Mesothelial cell of epicardium (in vitro differentiated cells): ENCODE measurements at places on chromosomes 11 and 22. TPM values are rescaled to one million over a fixed set of nuclear protein-coding genes. Genes with fewer than 3 reads are reported as not detected.

DNA sequence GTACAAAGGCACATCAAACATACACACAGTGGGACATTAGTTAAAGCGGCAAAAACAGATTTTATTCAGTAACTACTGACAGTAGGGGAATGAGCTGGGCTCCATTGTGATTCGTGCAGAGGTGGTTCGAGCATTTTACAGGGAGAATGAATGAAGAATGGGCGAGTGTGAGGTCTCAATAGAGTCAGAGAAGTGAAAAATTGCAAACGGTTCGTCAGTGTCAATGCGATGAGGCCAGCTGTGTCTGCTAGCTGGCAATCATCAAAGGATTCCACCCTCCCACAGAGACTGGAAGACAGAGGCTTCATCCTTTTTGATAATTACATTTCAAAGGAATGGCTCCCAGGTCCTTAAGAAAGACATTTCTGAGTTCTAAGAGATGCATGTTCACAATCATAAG is 17.4 kb downstream of the OR4D9 start:
- no peak for DNase-seq

GRCh38 chr11:68441466-68442230 is 18.9 kb upstream of the PPP6R3 start:
- DNase-seq: no peak

DNA sequence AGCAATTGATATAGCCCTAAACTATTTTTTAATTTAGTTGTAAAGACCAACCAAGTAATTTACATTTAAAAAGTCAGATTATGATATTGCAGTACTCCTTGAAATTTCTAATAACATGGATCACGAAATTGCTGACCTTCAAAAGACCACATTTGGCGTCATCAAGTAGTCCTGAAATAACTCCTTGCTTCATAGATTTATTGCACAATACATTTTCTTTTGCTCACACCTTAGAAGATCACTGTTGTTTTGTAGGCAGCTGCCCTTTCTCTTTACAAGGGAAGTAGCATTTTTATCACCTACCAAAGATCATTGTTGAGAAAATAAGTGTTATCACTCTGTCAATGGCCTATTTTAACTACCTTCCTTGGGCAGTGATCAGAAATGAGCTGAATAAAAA is 815.8 kb downstream of the METTL15 start:
- DNase-seq: no peak

- DNase-seq: no peak
These were observed 10.9 kb downstream of the USP2 start for GRCh38 chr11:119370486-119371046.

DNA sequence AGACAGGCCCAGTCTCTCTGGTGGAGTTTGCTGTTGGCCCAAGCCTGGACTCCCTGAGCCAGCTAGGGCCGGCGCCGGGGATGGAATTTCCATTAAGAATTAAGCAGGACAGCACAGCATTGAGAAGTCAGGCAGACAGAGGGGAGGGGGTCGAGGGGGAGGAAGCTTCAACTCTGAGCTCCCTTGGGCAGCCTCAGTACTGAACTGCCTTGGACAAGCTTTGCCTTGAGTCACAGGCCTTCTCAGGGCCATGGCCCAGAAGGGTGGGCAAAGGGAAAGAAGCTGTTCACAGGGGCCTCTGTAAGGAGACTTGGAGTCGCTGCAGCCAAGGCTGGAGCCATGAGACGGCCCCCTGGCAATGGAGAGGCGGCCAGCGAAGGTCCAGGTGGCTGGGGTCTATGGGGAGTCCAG is 2.6 kb upstream of the INSC start:
- no peak for DNase-seq

GRCh38 chr11:108237058-108237481 is 14.2 kb downstream of the ATM start:
- no peak for DNase-seq

DNA sequence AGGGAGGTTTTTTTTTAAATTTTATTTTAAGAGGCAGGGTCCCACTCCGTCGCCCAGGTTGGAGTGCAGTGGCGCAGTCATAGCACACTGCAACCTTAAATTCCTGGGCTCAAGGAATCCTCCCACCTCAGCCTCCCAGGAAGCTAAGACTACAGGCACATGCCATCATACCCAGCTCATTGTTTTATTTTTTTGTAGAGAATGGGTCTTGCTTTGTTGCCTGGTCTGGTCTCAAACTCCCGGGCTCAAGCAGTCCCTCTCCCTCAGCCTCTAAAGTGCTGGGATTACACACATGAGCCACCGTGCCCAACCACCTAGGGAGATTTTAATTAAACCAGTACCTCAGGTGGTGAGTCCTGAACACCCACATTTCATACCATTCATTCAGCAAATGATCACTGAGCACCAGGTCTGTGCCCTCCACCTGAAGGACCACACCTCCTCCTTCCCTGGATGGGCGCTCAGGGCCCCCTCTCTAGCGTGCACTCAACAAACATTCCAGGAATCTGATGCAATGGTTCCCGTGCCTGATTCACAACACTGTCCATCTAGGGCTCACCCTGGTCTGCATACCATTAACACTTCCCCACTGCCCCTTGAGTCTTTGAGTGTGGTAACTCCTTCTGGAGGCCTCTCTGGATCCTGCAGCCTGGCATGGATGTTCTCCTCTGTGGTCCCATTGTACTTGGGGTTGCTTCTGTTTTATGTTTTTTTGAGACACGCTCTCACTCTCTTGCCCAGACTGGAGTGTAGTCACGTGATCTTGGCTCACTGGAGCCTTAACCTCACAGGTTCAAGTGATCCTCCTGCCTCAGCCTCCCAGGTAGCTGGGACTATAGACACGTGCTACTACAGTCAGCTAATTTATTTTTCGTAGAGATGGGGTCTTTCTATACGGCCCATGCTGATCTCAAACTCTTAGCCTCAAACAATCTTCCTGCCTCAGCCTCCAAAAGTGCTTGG is 9.6 kb upstream of the MYH9 start:
- DNase-seq: no peak

DNA sequence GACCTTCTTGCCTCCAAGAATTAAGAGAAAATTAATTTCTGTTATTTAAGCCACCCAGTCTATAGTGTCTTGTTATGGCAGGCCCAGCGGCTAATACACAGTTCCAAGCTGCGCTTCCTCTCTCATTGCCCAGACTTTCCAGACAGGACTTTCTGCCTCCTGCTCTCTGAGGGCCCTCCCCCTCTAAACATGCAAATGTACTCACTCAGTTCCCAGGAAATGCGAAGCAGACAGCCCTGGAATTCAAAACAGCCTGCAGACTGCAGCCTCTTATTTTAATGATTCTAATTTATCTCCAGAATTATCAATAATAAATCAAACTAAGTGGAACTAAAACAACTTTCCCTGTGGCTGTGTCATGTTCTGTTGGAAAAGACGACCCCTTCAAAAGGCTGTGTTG is 115.5 kb upstream of the ISX start:
- peak; percentile 46 for DNase-seq

DNA sequence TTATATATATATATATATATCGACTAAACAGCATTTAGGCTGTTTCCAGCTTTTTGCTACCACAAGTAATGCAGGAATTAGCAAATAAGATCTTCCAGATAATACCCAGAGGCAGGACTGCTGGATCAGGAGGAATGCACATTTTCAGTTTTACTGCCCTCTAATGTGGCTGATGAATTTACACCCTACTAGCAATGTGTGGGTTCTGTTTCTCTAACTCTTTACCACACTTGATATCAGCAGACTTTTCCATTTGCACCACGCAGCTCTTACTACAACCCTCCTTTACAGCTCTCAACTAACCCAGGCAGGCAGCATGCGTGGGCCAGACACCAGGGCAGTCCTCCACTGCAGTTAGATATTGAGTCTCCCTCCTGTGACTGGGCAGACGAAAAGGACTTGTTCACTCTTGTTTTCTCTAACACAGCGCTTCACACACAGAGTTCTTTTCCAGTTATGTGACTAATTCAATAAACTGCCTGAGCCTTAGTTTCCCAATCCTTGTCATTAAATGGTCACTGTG is 67.7 kb downstream of the IGLL5 start:
- DNase-seq: no peak

- no peak for DNase-seq
These were observed 102.2 kb downstream of the NAT10 start for GRCh38 chr11:34207487-34208180.

DNA sequence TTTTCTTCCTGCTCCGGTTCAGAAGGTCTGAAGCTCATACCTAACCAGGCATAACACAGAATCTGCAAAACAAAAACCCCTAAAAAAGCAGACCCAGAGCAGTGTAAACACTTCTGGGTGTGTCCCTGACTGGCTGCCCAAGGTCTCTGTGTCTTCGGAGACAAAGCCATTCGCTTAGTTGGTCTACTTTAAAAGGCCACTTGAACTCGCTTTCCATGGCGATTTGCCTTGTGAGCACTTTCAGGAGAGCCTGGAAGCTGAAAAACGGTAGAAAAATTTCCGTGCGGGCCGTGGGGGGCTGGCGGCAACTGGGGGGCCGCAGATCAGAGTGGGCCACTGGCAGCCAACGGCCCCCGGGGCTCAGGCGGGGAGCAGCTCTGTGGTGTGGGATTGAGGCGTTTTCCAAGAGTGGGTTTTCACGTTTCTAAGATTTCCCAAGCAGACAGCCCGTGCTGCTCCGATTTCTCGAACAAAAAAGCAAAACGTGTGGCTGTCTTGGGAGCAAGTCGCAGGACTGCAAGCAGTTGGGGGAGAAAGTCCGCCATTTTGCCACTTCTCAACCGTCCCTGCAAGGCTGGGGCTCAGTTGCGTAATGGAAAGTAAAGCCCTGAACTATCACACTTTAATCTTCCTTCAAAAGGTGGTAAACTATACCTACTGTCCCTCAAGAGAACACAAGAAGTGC is 661 bp upstream of the MALAT1 start:
- DNase-seq: no peak

DNA sequence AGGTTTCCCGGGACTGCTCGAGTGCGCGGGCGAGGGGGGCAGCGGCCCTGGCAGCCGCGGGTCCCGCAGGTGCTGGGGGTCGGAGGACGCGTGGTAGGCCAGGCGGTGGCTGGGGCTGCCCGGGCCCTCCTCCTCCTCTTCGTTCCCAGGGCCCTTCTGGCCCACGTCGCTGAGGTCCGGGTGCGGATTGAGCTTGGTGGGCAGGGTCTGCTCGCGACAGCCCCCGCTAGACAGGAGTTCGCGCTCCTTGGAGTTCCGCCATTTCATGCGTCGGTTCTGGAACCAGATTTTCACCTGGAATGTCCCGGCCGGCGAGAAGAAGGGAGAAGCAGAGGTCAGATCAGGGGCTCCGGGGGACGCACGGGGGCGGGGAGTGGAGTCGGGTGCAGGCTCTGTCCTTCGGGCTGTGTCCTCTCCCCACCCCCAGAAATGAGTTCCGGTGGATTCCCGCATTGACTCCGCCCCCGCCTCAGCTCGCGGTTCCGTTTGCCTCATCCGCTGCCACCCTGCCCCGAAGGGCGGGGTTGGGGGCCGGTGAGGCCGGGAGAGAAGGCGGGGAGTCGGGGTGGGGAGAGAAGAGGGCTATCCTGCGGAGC is 3.9 kb downstream of the DBX1 start:
- no peak for DNase-seq

GRCh38 chr11:93817426-93818348 is 32.7 kb downstream of the VSTM5 start:
- DNase-seq: no peak

- DNase-seq: no peak
These were observed 448.0 kb upstream of the FAT3 start for GRCh38 chr11:91776655-91777054.

Gene UBQLN3
- 0.63 to 1.2 TPM (median 0.71 TPM) in 3 replicates for total RNA-seq

Gene LPXN
- 5.1 to 6.2 TPM (median 5.8 TPM) in 3 replicates for total RNA-seq

Gene MRGPRX1
- not detected in 3 replicates for total RNA-seq

Gene MYRF
- total RNA-seq: 401 to 436 TPM (median 428 TPM) in 3 replicates

Gene MYBPC3
- total RNA-seq: not detected in 3 replicates

Gene SPDYC
- not detected in 3 replicates for total RNA-seq

Gene RIN1
- total RNA-seq: 6.7 to 7.1 TPM (median 7.0 TPM) in 3 replicates

Gene VWCE
- 6.2 to 8.7 TPM (median 8.2 TPM) in 3 replicates for total RNA-seq
